ENCODE measurements at places on chromosomes 5 and 9.
A peak's percentile ranks its signal among the peaks of the same experiment; 100 is the strongest.

- DNase-seq: peak; percentile 4
These were observed 295.4 kb downstream of the CSNK1G3 start for GRCh38 chr5:123807177-123807945.

- no peak for DNase-seq
These were observed 205.9 kb upstream of the MSX2 start for GRCh38 chr5:174518512-174518911.

DNA sequence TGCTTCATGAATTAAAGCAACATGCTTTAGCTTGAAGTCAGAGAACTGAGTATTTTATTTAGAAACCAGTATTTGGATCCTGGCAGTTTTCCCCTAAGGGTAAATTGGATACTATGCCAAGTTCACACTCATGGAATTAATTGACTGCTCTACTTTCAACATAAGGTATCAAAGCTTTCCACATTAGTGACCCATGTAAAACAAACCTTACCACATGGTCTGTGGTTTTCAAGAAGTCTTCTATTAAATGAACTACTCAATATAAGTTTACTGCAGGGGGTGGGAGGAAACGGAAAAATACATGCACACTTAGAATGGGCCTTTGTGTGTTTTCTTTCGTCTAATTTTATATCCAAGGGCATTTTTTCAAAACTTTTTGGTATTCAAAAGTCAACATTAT, 232.0 kb upstream of the FBXL7 start:
- DNase-seq: peak; percentile 37

DNA sequence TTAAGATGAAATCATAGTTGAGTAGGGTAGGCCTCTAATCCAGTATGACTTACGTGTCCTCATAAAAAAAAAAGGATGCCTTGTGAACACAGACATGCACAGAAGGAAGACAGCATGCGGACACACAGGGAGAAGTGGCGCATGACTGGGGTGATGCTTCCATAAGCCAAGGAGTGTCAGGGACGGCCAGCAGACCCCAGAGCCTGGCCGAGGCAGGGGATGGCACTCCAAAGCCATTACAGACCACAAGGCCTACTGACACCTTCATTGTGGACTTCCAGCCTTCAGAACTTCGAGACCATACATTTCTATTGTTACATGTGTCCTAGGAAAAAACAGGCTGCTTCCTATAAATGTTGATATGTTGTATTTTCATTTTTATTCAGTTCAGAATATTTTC, 19.9 kb downstream of the EHMT1 start:
- no peak for DNase-seq

DNA sequence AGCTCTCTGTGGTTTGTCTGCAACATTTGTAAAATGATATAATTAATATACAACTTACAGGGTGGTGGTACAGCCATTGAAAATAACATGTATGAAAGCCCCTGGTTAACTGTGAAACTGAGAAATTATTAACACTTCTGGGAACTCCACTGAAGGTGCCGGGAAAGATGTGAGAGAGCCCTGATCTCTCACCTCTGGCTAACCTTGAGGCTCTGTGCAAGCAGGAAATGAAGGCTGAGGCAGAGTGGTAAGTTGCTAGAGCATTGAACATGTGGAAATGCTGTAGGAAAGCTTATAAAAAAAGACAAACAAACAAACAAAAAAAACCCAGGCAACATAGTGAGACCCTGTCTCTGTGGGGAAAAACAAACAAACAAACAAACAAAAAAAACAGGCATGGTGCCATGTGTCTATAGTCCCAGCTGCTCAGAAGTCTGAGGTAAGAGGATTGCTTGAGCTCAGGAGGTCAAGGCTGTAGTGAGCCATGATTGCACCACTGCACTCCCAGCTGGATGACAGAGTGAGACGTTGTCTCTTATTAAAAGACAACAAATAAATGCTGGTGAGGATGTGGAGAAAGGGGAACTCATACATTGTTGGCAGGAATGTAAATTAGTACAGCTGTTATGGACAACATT, 7.5 kb downstream of the CATSPER3 start:
- peak; percentile 10 for DNase-seq

GRCh38 chr9:126056312-126057021, 270.2 kb upstream of the MVB12B start:
- DNase-seq: no peak

DNA sequence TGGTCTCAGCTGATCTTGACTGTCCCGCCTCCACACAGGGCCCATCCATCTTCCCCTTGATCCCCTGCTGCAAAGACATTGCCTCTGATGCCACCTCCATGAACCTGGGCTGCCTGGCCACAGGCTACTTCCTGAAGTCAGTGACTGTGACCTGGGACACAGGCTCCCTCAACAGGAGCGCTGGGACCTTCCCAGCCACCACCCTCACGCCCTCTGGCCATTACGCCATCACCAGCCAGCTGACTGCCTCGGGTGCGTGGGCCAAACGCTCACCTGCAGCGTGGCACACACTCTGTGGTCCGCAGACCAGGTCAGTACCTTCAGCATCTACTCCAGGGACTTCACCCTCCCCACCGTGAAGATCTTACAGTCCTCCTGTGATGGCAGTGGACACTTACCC, 71.9 kb downstream of the INSL6 start:
- DNase-seq: no peak

DNA sequence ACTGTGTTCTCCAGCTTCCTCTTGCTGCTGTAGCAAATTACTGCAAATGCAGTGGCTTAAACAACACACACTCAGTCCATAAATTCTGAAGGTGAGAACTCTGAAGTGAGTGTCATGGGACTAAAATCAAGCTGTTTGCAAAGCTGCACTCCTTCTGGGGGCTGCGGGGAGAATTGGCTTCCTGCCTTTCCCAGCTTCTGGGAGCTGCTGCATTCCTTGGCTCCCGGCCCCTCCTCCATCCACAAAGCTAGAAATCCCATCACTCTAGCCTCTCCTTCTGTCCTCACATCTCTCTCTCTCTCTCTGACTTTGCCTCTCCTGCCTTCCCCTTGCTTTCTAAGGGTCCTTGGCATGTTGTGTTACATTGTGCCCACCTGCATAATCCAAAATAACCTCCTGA, 14.2 kb upstream of the MED10 start:
- no peak for DNase-seq

DNA sequence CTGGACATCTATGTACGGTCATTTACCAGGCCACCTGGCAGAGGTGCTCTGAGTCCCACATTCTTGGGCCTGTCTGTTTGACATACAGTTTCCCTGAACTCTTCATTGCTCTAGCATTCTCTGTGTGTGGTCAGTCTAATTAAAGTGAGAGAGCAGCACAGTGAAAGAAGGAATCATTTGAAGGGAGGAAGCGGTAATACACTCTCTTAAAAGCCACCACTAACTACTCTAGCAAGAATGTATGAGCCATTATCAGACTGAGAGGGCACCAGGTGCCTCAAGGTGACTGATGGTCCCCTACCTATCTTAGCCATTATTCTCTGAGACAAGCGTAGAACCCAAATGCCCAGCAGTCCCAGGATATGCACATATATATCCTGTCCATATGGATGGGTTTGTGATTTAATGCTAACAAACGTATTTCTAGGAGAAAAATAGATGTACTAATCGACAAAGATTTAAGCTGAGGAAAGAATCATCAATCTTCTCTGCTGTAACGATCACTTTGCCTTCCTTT, 527.2 kb downstream of the PRELID2 start:
- DNase-seq: no peak

DNA sequence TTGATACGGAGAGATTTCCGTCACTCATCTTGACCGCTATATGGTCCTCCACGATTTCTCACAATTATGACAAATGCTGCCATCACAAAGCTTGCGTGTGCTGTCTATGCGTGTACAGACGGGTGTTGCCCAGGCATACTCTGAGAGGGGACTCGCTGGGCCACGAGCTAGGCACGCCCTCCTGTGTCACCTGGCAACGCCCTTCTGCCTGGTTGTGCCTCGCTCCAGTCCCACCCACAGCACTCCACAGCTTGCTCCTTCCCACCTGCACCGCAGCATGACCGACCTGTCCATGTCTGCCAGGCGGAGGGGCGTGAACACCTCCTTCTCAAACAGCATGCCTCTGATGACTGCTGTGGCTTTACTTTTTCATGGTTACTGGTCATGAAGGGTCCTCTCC, 55.6 kb downstream of the CAMSAP1 start:
- DNase-seq: no peak

- peak; percentile 47 for DNase-seq
These were observed 174.6 kb upstream of the DAPK1 start for GRCh38 chr9:87322840-87323635.

- peak; percentile 85 for DNase-seq
These were observed 255.2 kb downstream of the DOCK8 start for GRCh38 chr9:469672-470551.

- DNase-seq: peak; percentile 64
These were observed 22.1 kb upstream of the TPD52L3 start for GRCh38 chr9:6305954-6306563.

- DNase-seq: peak; percentile 85
These were observed 162.8 kb downstream of the TLE1 start for GRCh38 chr9:81526587-81526986.

- no peak for DNase-seq
These were observed 79.0 kb downstream of the TAF11L14 start for GRCh38 chr5:17713301-17713700.

DNA sequence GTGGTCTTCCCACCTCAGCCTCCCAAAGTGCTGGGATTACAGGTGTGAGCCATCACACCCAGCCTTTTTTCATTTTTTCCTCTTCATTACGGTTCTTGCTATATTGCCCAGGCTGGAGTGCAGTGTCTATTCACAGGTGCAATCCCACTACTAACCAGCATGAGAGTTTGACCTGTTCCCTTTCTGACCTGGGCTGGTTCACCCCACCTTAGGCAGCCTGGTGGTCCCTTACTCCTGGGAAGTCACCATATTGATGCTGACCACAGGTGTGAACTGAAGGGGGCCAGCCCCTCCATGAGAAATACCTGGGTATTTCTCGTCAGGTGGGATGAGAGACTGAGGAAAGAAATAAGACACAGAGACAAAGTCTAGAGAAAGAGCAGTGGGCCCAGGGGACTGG, 2.4 kb downstream of the PDE6A start:
- DNase-seq: no peak

DNA sequence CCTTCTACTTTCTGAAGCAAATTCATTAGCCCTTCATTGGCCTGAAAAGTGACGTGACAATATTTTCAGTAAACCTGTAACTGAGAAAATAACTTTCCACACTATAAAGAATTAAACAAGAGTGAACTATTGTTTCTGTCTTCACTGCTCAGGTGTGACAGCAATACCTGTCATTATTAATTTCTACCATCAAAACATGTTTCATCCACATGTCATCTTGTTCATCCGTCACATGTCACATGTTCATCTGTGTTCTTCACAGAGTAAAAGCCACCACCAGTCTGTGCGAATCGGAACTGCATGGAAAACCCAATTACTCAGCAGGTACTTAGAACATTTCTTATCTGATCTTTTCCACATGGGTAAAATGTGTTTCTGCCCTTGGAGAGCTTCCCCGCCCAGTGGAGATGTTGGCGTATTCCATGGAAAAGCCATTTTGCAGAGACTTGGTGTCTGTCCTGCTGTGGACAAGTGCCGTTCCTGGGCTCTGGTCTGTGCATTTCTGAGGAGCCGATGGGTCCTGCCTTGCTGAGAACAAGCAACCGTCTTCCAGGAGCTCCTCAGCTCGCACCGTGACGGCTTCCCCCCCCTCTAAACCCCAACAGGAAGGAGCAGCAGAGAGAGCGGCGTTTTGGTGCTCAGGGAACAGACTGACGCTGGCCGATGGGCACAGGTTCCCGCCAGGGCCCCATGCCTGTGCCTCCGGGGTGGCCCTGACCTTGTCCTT, 10.6 kb upstream of the EXOC3 start:
- no peak for DNase-seq

GRCh38 chr9:100087218-100087617, 11.6 kb downstream of the ERP44 start:
- peak; percentile 89 for DNase-seq

GRCh38 chr9:91037511-91038482, 236.2 kb downstream of the SYK start:
- peak; percentile 95 for DNase-seq

DNA sequence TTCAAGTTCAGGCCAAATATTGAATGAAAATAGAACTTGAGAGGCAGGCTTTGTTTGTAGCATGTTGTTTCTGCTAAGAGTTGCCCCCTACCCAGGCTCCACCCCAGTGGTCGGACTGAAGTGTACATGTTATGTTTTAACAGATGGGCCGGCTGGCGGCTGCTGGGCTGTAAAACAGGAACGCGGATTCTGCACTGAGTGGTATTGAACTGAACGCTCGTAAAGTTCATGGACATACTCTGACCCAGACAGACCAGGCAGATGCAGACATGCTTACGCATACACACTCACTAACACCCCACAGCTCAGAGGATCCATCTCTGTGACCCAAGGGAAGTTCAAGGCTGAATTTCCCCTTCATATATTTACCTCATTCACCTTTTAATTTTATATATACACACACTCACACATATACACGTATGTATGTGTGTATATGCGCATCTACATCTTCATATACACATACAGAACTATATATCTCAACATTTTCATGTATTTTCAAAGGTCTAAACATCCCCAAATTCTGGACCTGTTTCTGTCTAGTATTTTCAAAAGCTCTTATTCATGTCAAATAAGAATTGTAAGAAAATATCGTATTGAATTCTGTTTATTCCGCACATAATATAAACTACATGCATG, 1.4 kb downstream of the MARCHF3 start:
- no peak for DNase-seq

DNA sequence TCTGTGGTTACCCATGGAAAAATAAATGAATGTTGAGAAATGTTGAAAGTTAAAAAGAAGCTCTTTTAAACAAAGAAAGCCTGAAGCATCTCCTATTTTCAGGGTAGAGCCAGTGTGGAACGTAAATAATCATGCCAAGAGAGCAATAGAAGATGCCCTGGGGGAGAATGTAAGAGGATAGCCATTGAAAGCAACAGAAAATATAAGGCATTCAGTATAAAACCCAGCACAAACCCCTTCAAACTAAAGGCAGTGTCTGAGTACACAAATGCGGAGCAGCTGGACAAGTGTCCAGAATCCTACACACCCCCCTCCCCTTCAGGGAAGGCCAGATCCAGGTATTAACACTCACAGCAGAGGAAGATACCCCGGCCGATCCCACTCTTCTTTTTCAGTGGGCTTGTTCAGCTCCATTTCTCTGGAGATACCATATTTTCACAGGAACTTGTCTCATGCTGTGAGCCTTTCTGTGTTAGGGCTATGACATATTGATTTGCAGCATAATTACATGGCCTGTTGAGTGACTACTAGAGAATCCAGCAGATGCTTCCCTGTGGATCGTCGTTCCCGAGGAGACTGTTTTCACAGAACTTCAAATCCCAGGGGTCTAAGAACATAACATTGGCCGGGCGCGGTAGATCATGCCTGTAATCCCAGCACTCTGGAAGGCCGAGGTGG, 101.2 kb downstream of the PLK2 start:
- peak; percentile 43 for DNase-seq

GRCh38 chr5:61734966-61735365, 402.9 kb downstream of the ZSWIM6 start:
- DNase-seq: no peak
